Aortic smooth muscle cell (primary cell): ENCODE measurements at places on chromosomes 13 and 19. TPM values are rescaled to one million over a fixed set of nuclear protein-coding genes. Genes with fewer than 3 reads are reported as not detected.

The FGF21 gene
- not detected in 2 replicates for total RNA-seq

The PLPP2 gene
- 0.53 and 1.9 TPM in 2 replicates for total RNA-seq

The SERTM1 gene
- total RNA-seq: not detected in 2 replicates

The ZNF471 gene
- 3.8 and 4.4 TPM in 2 replicates for total RNA-seq

The CD79A gene
- total RNA-seq: not detected in 2 replicates

The PCDH8 gene
- total RNA-seq: under 0.01 TPM in 1 of 2 replicates, not detected in the other

The ZNF880 gene
- 31.3 and 50.7 TPM in 2 replicates for total RNA-seq

The RASAL3 gene
- 0.06 and 0.13 TPM in 2 replicates for total RNA-seq

The KLK14 gene
- total RNA-seq: not detected in 2 replicates

The CYP2S1 gene
- total RNA-seq: 0.62 and 0.79 TPM in 2 replicates

The SHANK1 gene
- total RNA-seq: 2.1 and 5.7 TPM in 2 replicates

The DMPK gene
- 169 and 191 TPM in 2 replicates for total RNA-seq
